Breast epithelium (tissue), 4 donors: ENCODE measurements at places on chromosomes 1 and 21. TPM values are rescaled to one million over a fixed set of nuclear protein-coding genes. Genes with fewer than 3 reads are reported as not detected.

GRCh38 chr1:58011978-58012377 lies 534.5 kb downstream of the OMA1 start:
- no peak for DNase-seq

Gene GJA4
- total RNA-seq: 39.3 TPM

DNA sequence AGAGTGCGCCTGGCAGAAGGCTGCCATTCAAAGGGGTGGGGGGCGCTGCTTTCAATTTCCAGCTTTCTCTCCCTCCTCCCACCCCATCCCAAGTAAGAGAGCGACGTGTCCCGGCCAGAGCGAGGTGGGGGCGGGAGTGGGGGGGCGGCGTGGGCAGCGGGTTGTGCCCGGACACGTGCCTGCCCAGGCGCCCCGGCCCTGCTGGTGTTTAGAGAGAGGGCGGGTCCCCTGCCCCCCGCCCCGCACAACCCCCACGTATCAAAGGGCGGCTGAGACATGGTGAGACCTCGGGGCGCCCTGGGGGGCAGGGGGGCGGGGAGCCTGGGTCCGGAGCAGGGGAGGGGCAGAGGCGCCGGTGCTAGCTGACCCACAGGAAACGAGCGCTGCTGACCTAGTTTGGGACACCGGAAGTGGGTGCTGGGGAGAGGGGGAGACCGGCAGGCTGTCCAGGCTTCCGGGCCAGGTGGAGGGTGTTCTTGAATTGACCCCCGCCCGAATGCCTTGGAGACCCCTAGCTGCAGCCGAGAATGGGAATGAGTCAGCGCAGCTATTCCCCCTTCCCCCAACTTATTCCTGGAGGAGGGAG lies 1.3 kb downstream of the ZBTB7B start:
- DNase-seq: no peak

DNA sequence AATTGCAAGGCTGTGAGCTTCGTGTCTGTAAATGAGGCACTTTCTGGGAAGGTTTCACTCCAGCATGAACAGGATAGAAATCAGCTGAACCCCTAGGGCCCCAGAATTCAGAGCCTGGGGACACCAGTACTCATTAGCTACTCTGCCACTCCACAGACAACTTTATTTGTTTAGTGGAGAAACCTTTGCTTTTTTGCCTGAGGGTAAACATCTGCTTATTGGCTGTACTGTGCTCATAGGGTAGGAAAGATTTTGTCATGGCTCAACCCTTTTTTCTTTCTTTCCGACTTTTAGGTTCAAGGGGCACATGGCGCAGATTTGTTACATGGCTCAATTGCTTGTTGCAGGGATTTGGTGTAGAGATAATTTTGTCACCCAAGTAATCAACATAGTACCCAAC lies 138.4 kb upstream of the BACE2 start:
- DNase-seq: no peak

GRCh38 chr1:35539073-35539823 lies 18.0 kb downstream of the KIAA0319L start:
- no peak for DNase-seq

- DNase-seq: no peak
These were observed 96.1 kb downstream of the TEX35 start for GRCh38 chr1:178609015-178609414.

DNA sequence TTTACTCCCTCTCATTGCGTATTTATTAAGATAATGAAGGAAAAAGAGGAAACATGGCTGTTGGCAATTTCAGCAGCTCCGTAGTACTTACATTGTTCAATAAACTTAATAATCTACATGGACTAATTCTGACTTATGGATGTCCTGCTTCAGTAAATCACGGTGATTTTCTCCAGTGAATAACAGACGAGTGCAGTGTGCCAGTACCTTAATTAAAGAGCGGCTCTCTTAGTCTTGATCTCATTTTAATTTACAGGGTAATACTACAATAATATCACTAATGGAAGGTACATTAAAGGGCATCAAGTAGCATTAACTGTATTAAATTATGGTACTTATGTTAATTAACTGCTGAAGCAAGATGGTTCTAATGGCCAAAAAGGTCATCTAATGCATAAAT lies 187.2 kb downstream of the NTNG1 start:
- DNase-seq: no peak

Gene ANP32E
- total RNA-seq: 21.6 TPM

GRCh38 chr1:165763442-165763841 lies 5.2 kb downstream of the TMCO1 start:
- DNase-seq: no peak

GRCh38 chr1:244678697-244679096 lies 25.8 kb downstream of the DESI2 start:
- DNase-seq: no peak

DNA sequence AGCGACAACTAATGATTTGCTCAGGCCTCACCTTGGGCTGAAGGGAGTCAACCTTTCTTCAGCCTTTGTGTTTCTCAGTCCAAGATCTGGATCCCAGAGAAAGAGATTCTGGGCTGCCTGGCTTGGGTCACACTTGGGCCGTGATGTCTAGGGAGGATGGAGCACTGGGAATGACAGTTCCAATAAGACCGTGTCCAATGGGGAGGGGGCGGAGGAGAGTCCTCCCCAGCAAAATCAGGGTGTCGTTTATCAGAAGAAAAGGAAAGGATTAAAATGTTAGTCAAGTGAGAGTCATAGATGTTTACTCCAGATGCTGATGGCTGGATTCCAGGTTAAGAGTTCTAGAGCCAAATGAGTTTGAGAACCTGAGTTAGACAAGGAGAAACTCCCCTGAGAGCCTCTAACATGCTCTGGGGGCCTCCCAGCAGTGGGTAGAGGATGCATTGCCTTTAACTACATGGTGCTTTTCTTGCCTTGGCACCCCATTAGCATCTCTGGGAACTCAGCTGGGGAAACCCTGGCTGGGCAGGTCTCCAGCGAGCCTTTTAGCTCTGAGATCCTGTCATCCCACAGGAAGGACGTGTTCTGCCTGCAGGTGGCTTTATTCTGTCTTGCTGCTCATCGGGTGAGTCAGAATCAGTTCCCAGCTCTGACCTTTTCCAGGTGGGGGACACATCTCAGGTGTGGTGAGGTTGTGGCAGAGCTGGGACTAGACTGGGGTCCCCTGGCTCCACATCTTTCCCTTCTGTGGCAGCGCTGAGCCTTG lies 22.2 kb downstream of the NIPAL3 start:
- DNase-seq: no peak

DNA sequence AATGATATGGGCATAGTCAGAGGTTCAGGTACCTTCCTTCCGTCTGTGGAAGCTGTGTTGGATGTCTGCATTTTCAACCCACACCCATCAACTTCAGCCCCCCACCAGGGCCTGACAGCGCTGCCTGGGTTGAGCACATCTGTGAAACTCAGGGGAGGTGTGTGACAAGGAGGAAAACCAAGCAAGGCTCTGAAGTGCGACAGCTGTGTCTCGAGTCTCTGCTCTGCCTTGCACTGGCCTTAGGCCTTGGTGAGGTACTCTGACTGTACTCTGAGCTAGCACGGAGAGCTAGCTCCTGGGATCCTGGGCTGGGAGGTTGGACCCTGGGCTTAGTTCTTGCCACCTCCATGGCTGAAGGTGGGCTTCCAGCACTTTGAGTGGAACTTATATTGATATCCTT lies 9.1 kb downstream of the VANGL2 start:
- DNase-seq: no peak

- no peak for DNase-seq
These were observed 373.1 kb upstream of the USP24 start for GRCh38 chr1:55588309-55588708.

- peak; percentile 81 for DNase-seq
These were observed 19.6 kb upstream of the TCEA3 start for GRCh38 chr1:23444104-23444533.

Gene FAM177B
- 2.3 TPM for total RNA-seq

Gene ESPN
- total RNA-seq: 11.1 TPM

Gene HTR6
- not detected for total RNA-seq

DNA sequence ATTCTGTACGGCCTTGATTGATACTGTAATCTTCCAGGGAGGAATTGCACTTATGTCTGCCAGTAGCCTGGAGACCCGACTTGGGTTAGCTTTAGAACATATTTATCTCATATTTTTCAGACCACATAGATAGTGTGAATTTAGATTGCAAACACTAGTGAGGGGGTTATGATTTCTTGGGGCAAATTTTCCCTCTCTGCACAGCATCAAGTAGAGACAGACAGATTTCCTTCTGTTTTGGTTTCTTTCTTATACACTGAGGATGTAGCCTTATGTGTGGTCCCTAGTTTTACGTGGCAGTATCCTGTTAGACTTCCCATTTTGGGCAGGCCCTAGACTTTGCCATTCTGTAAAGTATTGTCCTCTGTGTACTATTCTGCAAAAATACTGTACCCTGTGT lies 29.0 kb downstream of the SOAT1 start:
- DNase-seq: no peak

- no peak for DNase-seq
These were observed 80.4 kb downstream of the AJAP1 start for GRCh38 chr1:4734791-4735190.

Gene LAPTM5
- total RNA-seq: 41.3 TPM

DNA sequence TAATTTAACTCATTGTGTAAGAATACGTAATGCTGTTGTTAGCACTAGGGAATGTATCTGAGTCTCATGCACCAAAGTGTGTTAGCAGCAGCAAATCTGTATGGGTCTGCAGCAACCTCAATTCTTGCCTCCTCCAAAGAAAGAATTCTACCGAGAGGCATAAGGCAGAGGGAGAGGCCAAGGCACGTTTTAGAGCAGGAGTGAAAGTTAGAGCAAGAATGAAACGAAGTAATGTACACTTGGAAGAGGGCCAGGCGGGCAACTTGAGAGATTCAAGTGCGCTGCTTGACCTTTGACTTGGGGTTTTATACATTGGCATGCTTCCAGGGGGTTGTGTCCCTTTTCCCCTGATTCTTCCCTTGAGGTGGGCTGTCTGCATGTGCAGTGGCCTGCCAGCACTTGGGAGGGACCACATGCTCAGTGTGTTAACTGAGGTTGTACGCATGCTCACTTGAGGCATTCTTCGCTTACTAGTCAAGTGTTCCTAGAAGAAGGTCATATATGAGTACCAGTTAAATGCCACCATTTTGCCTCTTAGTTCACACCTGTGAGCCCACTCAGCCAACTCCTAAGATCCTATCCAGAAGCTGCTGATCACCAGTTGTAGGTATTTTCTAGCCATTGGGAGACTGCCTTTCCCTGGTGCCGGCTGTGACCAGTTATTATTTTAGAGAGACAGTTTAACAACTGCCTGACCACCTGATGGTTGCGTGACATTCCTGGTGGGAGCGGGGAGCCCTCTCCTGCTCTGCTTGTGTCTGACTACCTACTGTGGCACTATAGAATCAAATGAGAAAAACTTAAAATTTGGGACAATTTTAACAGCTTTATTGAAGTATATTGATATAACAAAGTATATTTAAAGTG lies 2.7 kb upstream of the CNN3 start:
- DNase-seq: no peak

Gene GJB3
- total RNA-seq: 1.2 TPM

DNA sequence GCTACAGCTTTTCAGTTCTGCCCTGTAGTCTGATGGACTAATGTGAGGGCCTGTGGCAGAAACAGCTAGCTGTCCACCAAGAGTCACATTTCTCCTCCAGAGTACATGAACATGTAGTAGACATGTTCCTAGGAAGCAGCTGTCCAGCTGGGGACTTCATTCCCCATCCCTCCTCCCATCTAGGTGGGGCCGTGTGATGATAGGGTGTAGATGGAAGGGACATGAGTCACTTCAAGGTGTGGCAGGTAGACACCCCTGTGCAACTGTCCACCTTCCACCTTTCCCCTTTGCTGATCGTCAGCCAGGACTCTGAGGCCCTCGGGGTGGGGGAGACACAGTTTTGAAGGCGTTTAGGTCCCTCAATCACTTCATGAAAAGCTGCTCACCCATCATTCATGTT lies 3.6 kb upstream of the RD3 start:
- DNase-seq: no peak

GRCh38 chr1:91584878-91585277 lies 84.2 kb downstream of the CDC7 start:
- no peak for DNase-seq

DNA sequence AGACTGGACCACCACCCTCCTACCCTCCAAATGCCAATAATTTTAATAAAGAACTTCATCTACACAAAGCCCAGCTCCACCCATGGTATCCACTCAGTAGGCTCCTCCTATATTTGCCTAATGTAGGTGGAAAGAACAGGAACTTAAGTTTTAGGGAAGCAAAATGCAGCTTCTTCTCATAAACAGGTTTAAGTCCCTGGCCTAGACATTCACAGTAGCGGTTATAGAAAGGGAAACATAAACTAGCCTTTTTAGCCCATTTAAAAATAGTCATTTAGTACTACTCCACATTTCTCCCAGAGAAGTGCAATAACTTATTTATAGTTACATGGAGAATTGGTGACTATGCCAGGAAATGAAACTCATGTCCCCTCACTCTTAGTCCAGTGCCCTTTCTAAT lies 56.6 kb upstream of the CPLANE2 start:
- no peak for DNase-seq

Gene CD5L
- total RNA-seq: not detected

Gene KCNJ9
- not detected for total RNA-seq

DNA sequence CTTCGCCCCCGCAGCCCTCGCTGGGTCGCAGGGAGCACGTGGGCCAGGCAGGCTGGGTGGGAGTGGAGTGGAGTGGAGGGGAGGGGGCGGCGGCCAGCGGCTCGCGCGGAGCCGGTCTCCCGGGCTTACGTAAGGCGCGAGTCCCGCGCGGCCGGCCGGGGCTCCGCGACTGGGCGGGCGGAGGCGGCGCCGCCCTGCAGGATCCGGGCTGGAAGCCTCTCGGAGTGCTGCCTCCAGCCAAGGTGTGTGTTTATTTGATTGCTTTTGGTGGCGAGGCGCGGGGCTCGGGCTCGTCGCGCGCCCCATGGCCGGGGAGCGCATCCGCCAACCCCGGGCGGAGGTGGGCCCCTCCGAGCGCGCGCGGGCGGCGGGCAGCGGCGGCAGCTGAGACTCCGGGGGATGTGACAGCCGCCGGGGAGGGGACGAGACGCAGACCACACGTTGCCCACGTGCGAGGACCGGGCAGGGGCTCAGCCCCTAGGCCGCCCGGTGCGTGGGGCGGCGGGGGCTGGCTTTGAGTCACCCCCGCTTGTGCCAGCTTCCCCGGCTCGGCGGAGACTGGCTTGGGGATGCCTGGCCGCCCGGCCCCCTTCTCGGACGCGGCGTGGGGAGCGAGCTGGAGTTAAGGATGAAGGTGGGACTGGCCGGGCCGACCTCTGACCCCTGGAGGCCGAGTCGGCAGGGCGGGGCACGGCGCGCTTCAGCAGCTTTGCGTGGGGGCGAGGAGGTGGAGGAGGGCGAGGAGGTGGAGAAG lies 402 bp upstream of the AK4 start:
- DNase-seq: peak; percentile 41

GRCh38 chr1:182087719-182088350 lies 26.3 kb upstream of the ZNF648 start:
- DNase-seq: no peak

- DNase-seq: no peak
These were observed 8.1 kb upstream of the ETV3L start for GRCh38 chr1:157107702-157108101.

Gene CA6
- not detected for total RNA-seq

GRCh38 chr1:1430114-1430982 lies 5.1 kb upstream of the VWA1 start:
- peak; percentile 72 for DNase-seq
